ENCODE measurements at places on chromosomes 2 and 18. TPM values are rescaled to one million over a fixed set of nuclear protein-coding genes. Genes with fewer than 3 reads are reported as not detected.

DNA sequence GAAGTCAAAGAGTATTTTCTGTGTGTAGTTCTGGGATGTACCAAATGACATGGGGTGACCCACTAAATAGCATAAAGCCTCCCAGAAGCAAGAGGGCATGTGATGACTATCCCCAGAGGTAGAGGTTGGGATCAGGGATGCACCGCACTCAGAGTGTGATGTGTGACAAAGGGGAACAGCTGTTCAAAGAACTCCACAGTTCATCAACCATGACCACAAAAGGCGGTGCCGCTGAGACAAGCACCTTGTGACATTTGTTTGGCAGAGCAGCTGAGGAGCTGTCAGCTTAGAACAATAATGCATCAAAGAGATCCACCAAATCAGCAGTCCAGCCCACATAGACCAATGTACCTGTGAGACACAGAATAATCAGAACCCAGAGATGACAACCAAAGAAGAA lies 81.3 kb downstream of the VWC2L start:
- DNase-seq, result no peak

GRCh38 chr2:120350801-120351320 lies 4.9 kb downstream of the INHBB start:
- DNase-seq, result no peak

DNA sequence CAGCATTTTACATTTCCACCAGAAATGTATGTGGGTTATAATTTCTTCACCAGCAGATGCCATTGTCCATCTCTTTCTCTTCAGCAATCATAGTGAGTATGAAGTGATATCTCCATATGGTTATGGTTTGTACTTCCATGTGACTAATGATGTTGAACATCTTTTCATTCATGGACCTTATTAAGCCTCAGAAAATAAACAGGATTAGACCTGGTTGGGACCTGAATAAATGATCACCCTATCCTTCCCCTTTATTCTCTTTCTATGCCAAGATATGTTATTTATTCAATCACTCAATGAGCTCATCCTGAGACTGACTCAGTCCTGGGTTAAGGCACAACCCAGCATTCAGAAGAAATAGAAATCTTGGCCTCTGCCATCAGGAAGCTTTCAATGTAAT lies 86.6 kb downstream of the ANTXR1 start:
- peak; percentile 15 for DNase-seq

DNA sequence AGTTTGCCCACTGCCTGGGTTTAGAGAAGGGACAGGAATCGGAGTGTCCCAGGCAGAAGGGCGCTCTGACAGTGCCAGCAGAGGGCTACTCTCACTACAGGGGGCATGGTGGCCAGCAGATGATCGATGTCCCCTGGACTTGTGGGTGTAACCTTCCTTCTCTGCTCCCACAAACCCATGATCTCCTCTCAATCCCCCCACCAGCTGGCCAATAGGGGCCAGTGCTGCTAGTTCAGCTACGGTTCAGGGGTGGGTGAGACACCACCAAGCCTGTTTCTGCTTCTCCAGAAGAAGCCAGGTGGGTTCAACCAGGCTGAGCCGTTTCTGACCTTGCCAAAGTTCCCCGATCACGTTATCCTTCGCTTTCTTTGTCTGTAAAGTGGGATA lies 1.3 kb downstream of the NPPC start:
- no peak for DNase-seq

GRCh38 chr2:219274361-219274921 lies 4.7 kb upstream of the DNAJB2 start:
- DNase-seq, result peak; percentile 96

DNA sequence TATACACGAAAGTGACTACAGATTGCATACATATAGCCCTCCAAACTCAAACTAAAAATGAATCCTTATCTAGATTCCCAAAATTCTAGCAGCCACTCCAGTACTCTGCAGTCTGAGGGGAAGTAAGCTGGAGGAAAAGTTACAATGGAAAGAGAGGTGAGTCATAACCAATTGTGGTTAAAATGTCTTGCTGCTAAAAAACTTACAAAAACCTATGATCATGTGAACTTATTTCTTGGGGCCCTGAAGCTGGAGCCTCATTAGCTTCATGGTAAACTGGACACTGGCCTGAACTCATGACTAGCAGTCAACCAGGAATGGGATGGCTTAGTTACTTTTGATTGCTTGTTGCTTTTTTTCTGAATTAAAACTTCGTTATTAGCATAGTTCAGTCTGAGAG lies 175.9 kb downstream of the SLC4A3 start:
- DNase-seq, result peak; percentile 88

DNA sequence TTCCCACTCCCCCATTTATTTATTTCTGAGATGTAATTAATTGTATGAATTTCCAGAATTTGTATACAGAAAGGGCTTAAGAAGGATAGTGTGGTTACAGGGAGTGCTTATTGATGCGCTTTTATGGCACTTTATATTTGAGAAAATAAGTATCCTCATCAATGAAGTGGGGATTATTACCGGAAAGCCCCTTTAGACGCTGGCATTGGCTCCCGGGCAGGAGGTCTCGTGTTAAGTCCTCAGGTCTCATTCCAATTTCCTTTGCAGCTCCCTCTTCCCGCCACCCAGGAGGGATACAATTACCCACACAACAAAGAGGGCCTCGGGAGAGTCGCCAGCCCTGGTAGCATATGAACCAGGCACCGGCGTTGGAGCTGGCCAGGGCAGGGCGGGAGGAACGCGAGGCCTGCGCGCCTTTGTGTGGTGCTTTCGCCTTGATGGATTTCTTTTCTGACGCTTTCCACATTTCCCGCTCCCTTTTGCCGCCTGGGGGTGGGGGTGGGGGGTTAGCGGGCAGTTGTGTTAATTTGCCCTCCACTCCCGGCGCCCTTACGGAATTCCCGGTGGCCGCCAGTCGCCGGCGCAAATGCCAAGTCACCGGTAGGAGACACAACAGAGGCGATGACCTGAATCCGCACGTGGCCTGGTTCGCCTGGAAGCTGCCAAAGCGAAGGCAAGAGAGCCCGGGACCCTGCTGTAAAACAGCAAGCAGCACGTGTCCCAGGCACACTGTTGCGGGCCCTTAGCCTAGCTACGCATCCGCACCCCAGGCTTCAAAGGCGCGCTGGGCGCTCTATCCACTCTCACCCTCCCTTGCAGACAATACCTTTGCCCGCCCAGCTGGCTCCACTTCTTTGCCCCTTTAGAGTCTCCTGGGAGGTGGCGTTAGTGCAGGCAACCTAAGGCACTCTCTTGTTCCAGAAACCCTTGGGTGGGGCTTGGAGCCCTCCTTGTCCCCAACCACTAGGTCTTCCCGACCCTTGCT lies 3.3 kb downstream of the GAD1 start:
- no peak for DNase-seq

DNA sequence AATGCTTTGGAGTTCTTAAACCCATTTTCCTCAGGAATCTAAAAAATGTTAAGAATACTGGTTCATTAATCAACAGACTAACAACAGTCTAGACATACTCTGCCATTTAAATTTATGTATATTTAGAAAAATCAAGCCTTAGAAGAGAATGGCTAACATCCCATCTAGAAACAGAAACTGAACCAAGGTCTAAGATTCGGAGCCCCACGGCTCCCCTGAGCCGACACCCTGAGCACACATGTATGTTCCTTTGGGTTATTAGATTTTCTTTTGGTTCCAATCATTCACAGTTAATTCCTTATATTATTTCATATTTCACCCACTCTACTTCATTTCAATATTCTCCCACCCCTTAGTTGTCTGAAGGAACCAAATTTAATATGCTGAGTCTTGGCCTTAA lies 94.8 kb upstream of the HNRNPA3 start:
- DNase-seq, result no peak

DNA sequence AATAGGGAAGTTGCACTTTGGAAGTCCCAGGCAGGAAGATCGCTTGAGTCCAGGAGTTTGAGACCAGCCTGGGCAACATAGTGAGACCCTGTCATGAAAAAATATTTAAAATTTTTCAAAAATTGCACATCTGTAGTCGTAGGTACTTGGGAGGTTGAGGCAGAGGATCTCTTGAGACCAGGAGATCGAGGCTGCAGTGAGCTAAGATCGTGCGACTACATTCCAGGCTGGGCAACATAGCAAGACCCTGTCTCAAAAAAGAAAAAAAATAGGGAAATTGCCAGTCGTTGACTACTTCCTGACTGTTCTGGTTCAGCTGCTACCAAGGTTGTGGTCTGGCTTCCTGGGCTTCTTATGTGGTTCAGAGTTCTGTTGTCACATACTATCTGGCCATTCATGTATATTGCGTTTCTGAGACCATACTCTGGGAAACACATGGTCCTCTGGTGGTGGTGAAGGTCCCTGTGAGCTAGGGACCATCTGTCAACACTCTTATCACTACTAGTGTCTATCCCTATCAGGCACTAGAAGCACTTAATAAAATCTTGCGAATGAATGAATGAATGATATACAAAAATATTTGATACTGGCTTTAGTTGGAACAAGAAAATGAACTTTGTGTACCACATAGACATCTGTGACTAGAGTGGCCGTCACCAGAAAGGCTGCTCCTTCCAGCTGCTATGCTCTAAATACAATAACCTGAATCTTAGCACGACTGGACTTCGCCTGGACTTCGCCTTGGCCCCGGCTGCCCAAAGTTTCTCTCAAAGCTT lies 861 bp upstream of the KLHL23 start:
- no peak for DNase-seq

Gene SOWAHC
- total RNA-seq, result 11.4 TPM

Gene MYO1B
- total RNA-seq, result 26.2 TPM
